ENCODE measurements at places on chromosomes 6 and 20. TPM values are rescaled to one million over a fixed set of nuclear protein-coding genes. Genes with fewer than 3 reads are reported as not detected.
A peak's percentile ranks its signal among the peaks of the same experiment; 100 is the strongest.

- no peak overlapping the region for H3K27ac ChIP-seq
- peaks cover 3% of the 10 kb centered on the region for H3K4me1 ChIP-seq
- H3K36me3 ChIP-seq: no peaks in the 10 kb centered on the region
- no peaks in the 10 kb centered on the region for H3K27me3 ChIP-seq
- DNase-seq: no peak
Measured at GRCh38 chr6:37033819-37034795, 28.7 kb downstream of the FGD2 start.

DNA sequence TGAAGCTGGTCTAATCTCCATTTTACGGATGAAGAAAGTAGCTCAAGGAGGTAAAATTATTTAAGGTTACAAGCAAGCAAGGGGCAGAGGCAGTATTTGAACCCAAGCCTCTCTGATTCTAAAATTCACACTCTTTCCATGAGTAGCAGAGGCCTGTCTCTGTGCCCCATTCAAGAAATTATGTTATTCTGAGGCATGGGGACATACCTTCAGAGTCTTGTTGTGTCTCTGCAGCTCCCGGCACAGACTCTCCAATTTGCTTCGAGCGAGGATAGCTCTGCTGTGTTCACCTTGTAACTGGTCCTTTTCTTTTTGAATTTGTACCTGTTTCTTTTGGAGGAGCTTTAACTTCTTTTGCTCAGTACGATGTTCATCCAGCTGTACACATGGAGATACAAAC lies 21.5 kb downstream of the TXLNB start:
- H3K27ac ChIP-seq: no peak overlapping the region
- no peaks in the 10 kb centered on the region for H3K4me1 ChIP-seq
- no peaks in the 10 kb centered on the region for H3K36me3 ChIP-seq
- H3K4me3 ChIP-seq: no peak overlapping the region

VAPB gene
- total RNA-seq: 57.6 TPM

GRCh38 chr6:1812034-1812433 lies 202.3 kb downstream of the FOXC1 start:
- no peak overlapping the region for H3K27ac ChIP-seq
- H3K4me1 ChIP-seq: no peaks in the 10 kb centered on the region
- H3K27me3 ChIP-seq: no peaks in the 10 kb centered on the region
- no peak for DNase-seq
- H3K4me3 ChIP-seq: no peak overlapping the region
- no peaks in the 10 kb centered on the region for H3K36me3 ChIP-seq

LIN28B gene
- total RNA-seq: 29.0 TPM

- H3K27me3 ChIP-seq: no peaks in the 10 kb centered on the region
- peak; percentile 66 for DNase-seq
- no peak overlapping the region for H3K27ac ChIP-seq
- H3K36me3 ChIP-seq: no peaks in the 10 kb centered on the region
Measured at GRCh38 chr6:157667211-157668008, 155.6 kb upstream of the SNX9 start.

GRCh38 chr6:101281266-101281665 lies 112.2 kb upstream of the GRIK2 start:
- DNase-seq: no peak
- no peaks in the 10 kb centered on the region for H3K36me3 ChIP-seq
- no peak overlapping the region for H3K4me3 ChIP-seq
- no peaks in the 10 kb centered on the region for H3K4me1 ChIP-seq
- H3K27me3 ChIP-seq: no peaks in the 10 kb centered on the region

DNA sequence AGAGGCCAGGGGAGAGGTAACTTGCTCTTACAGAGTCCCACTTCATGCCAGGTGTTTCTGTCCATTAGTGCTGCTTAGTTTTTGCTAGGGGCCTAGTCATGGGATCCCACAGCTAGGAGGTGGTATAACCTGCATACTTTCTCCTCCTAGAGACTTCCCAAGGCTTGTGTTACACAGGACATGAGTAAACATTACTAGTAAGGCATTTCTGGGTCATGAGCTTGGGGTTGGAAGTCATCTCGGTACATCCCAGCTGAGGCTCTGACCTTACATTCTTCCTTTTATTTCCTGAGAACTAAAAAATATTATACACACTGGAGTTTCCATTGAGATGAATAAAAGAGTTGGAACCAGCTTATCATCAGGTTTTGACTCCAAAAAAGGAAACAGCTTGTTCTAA lies 20.9 kb upstream of the PNPLA1 start:
- no peaks in the 10 kb centered on the region for H3K27me3 ChIP-seq
- peaks cover 6% of the 10 kb centered on the region for H3K4me1 ChIP-seq
- no peak overlapping the region for H3K27ac ChIP-seq
- no peak overlapping the region for H3K4me3 ChIP-seq
- no peak for DNase-seq

- no peaks in the 10 kb centered on the region for H3K4me1 ChIP-seq
- no peaks in the 10 kb centered on the region for H3K27me3 ChIP-seq
Measured at GRCh38 chr6:119764927-119765681, 415.5 kb upstream of the MAN1A1 start.

SAMD10 gene
- total RNA-seq: 4.3 TPM

PAX1 gene
- not detected for total RNA-seq

PRPH2 gene
- total RNA-seq: not detected

DNA sequence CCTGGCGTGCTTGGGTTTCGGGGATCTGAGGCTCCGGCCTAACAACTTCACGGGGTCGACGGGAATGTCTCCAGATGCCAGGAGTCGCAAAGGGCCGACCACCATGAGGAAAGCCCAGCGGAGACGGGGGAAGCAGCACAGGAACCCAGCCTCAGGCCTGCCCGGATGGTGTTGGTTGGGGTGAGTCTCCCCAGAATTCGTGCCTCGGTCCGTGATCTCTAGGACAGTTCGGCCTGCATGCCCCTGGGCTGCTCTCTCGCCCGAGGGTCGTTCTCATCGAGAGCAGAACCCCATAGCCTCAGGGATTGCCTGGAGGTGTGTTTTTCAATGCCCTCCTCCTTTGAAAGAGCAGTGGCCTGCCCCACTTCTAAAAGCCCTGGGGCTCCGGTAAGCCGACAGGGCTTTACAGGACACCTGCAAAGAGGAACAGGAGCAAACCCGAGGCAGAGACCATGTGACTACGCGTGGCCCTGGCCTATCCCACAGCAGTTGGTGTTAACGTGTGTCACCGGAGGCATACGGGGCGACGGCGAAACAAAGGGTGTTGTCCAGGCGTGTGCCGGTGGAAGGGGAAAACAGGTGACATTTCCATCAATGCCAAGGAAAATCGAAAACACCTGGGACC lies 973.1 kb upstream of the DEFB115 start:
- DNase-seq: no peak
- no peaks in the 10 kb centered on the region for H3K4me1 ChIP-seq
- H3K4me3 ChIP-seq: no peak overlapping the region
- no peak overlapping the region for H3K27ac ChIP-seq

LY6G5C gene
- total RNA-seq: 2.9 TPM

GRCh38 chr6:118864341-118865099 lies 29.4 kb upstream of the ASF1A start:
- H3K36me3 ChIP-seq: no peaks in the 10 kb centered on the region
- no peak overlapping the region for H3K27ac ChIP-seq
- no peaks in the 10 kb centered on the region for H3K27me3 ChIP-seq
- H3K4me1 ChIP-seq: no peaks in the 10 kb centered on the region
- DNase-seq: peak; percentile 12

DNA sequence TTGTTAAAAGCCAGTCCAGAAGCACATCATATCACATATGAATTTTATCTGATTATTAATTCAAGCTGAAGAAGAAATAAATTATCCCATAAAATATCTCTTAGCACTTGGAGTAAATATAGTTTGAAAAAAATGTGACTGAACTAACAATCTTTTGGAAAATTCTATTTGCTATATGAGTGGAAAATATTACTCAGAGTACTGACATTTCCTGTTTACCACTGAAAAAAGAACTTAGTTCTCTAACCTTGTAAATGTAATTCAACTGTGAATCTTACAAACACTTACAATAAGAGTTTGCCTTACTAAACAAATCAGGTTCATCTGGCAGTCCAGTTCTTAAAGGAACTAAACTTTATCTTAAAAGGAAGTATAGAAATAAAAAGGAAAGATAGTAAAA lies 44.2 kb downstream of the MOXD1 start:
- H3K4me3 ChIP-seq: no peak overlapping the region
- no peak overlapping the region for H3K27ac ChIP-seq
- no peaks in the 10 kb centered on the region for H3K36me3 ChIP-seq
- no peaks in the 10 kb centered on the region for H3K4me1 ChIP-seq

GRCh38 chr6:7628479-7628878 lies 38.5 kb downstream of the SNRNP48 start:
- no peaks in the 10 kb centered on the region for H3K36me3 ChIP-seq
- no peak overlapping the region for H3K27ac ChIP-seq
- H3K27me3 ChIP-seq: no peaks in the 10 kb centered on the region
- no peak overlapping the region for H3K4me3 ChIP-seq
- no peaks in the 10 kb centered on the region for H3K4me1 ChIP-seq
- DNase-seq: peak; percentile 33

RBPJL gene
- not detected for total RNA-seq

DNA sequence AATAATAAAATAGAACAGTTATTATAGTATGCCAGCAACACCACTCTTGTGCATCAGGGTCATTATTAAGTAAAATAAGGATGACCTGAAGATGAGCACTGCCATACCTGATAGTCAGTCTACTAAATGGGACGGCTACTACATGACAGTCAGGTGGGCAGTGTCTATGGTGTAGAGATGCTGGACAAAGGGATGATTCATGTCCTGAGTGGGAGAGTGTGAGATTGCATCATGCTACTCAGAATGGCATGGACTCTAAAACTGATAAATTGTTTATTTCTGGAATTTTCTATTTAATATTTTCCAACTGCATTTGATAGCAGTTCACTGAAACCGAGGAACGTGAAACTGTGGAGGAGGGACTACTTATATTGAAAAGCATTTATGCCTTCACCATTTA lies 38.8 kb downstream of the SNX9 start:
- H3K27me3 ChIP-seq: no peaks in the 10 kb centered on the region
- peak; percentile 62 for DNase-seq
- H3K4me1 ChIP-seq: peaks cover 15% of the 10 kb centered on the region
- no peak overlapping the region for H3K27ac ChIP-seq
- no peak overlapping the region for H3K4me3 ChIP-seq

- peaks cover 26% of the 10 kb centered on the region for H3K36me3 ChIP-seq
- no peak overlapping the region for H3K27ac ChIP-seq
- H3K4me1 ChIP-seq: peaks cover 4% of the 10 kb centered on the region
- H3K4me3 ChIP-seq: no peak overlapping the region
- no peaks in the 10 kb centered on the region for H3K27me3 ChIP-seq
- no peak for DNase-seq
Measured at GRCh38 chr6:37176268-37177076, 6.5 kb downstream of the PIM1 start.

DNA sequence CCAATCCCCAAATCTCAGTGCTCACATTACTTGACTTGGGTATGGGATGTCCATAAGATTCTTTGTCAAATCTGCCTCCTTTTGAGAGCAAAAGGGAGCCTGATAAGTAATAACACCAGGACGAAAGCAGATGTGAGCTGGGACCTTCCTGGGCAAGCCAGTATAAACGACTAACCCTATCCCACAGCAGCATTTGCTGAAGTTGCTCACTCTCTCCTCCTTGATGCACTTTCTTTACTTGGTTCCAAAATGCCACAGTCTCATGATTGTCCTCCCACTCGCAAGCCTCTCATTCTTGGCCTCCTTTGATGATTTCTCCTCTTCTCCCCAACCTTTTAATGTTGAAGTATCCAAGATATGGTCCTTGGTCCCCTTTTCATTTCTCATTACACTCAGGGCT lies 44.7 kb upstream of the TAGAP start:
- no peak overlapping the region for H3K4me3 ChIP-seq
- no peaks in the 10 kb centered on the region for H3K27me3 ChIP-seq
- no peak for DNase-seq
- H3K27ac ChIP-seq: no peak overlapping the region
- no peaks in the 10 kb centered on the region for H3K4me1 ChIP-seq

TRIM31 gene
- total RNA-seq: not detected

- H3K36me3 ChIP-seq: no peaks in the 10 kb centered on the region
- no peaks in the 10 kb centered on the region for H3K4me1 ChIP-seq
- H3K27me3 ChIP-seq: no peaks in the 10 kb centered on the region
- no peak overlapping the region for H3K4me3 ChIP-seq
- no peak overlapping the region for H3K27ac ChIP-seq
Measured at GRCh38 chr20:2023151-2023550, 29.3 kb upstream of the PDYN start.

TPD52L2 gene
- 145 TPM for total RNA-seq

DNA sequence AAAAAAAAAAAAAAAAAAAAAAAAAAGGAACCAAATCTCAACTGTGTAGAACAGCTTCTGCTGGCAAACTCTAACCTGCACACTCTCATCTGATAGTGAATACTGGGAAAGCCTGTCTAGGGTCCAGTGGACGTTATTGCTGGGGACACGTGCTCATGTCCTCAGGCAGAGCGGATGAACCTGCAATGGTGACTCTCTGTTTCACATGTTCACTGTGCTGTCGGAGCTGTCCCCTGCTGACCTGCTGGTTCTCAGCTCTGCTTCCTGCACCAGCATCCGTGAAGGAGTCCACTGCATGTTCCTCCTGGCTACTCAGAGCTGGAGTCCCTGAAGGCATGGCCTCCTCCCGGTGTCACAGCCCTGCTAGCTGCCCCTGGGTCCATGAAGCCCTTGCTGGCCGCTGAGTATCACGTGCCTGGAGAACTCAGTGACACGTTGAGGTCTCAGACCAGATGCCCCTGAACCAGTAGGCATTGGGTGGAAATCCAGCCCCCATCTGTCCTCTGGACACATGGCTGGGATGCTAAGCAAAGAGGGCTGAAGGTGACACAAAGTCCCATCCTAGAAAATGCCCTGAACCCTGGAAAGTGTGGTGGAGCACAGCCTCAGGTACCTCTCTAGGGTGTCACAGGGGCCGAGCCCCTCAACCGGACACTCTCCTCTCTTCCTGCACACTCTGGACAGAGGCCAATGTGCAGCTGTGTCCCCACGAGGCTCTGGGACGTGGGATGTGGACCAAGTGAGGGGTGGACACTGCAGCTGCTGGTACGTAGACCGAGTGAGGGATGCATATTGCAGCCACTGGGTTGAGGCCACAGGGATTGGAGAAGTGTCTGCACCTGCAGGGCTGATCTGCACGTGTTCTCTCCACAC lies 54.9 kb upstream of the FRMD1 start:
- no peak for DNase-seq
- H3K4me3 ChIP-seq: no peak overlapping the region
- H3K36me3 ChIP-seq: no peaks in the 10 kb centered on the region
- no peak overlapping the region for H3K27ac ChIP-seq
- H3K4me1 ChIP-seq: peaks cover 17% of the 10 kb centered on the region
- H3K27me3 ChIP-seq: no peaks in the 10 kb centered on the region

GRCh38 chr6:65117817-65118409 lies 589.1 kb downstream of the EYS start:
- H3K4me1 ChIP-seq: no peaks in the 10 kb centered on the region
- DNase-seq: no peak
- H3K36me3 ChIP-seq: no peaks in the 10 kb centered on the region
- no peaks in the 10 kb centered on the region for H3K27me3 ChIP-seq

GRCh38 chr20:61331543-61331942 lies 79.5 kb downstream of the CDH4 start:
- H3K27me3 ChIP-seq: no peaks in the 10 kb centered on the region
- H3K36me3 ChIP-seq: no peaks in the 10 kb centered on the region
- peaks cover 4% of the 10 kb centered on the region for H3K4me1 ChIP-seq

DNA sequence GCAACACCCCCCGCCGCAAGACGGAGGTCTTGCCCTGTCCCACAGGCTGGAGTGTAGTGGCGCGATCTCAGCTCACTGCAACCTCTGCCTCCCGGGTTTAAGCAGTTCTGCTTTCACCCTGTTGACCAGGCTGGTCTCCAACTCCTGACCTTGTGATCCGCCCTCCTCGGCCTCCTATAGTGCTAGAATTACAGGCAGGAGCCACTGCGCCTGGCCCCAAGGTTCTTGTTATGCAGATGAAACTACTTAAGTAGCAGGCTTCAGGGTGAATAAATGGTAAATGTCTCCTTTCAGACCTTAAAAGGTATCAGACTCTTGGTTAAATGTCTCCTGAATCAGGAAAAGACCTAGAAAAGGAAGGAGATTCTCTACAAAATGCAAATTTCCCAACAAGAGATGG lies 95.4 kb upstream of the TMEM181 start:
- no peaks in the 10 kb centered on the region for H3K27me3 ChIP-seq
- H3K4me3 ChIP-seq: no peak overlapping the region
- no peak for DNase-seq

DNMT3B gene
- total RNA-seq: 5.0 TPM
